ENCODE measurements at places on chromosomes 4 and X.

DNA sequence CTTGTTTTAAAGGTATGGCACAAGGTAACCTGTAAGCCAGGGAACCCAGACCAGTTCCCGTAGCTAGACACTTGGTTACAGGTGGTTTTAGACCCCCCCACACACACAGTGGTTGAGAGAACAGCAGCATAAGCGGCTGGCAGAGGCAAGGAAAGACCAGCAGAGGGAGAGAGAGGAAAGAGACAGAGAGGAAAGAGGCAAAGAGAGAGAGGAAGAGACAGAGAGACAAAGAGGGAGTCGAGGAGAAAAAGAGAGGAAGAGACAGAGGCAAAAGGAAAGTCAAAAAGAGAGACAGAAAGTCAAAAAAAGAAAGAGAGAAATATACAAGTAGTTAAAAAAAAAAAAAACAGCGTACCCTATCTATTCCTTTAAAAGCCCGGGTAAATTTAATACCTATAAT is 19.5 kb upstream of the PCSK1N start:
- DNase-seq, result no peak

GRCh38 chr4:4746444-4746843 is 113.0 kb upstream of the MSX1 start:
- no peak for DNase-seq

DNA sequence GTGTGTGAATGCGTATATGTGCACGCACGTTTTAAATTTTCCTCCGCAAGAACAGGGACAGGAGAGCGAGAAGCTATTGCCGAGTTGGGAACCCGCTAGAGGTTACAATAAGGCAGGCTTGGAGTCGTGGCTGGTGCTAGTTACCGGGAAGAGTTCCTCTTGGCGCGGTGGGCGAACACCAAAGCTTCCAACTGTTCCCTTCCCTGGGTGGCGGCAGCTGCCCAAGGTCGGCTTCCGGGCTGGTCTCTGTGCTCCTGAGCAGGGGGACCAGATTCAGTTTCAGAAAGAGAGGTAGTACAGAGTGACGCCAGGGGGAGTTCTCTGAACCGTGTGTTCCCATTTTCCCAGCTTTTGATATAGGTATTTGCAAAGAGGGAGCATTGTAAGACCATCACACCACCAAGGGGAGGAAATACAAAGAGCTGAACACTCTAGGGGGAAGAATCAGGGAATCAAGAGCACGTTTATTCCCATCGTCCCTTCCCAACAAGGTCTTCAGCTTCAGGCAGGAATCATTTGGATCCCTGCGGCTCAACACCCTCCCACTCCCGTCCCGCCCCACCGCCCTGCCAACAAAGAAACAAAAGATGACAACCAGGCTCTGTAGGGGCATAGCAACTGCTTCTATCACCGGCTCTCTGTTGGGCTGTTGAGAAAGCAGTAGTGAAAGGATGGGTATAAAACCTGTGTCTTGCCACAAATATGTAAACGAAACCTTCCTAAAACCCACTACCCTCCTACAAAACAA is 113.6 kb upstream of the TEX13C start:
- no peak for DNase-seq

DNA sequence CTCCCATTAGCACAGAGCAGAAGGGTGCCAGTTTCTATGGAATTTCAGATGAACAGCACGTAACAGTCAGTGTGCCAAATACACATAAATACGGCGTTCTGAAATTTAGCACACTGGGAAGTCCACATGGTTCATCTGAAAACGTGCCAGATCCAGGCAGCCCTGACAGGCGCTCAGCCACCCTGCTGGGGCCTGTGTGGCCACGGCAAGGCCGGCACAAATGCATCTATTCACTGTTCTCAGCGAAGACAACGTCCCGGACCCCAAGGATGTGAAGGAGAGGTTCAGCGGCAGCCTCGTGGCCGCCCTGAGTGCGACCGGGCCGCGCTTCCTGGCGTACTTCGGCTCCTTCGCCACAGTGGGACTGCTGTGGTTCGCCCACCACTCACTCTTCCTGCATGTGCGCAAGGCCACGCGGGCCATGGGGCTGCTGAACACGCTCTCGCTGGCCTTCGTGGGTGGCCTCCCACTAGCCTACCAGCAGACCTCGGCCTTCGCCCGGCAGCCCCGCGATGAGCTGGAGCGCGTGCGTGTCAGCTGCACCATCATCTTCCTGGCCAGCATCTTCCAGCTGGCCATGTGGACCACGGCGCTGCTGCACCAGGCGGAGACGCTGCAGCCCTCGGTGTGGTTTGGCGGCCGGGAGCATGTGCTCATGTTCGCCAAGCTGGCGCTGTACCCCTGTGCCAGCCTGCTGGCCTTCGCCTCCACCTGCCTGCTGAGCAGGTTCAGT is 15.6 kb downstream of the DGKQ start:
- no peak for DNase-seq

DNA sequence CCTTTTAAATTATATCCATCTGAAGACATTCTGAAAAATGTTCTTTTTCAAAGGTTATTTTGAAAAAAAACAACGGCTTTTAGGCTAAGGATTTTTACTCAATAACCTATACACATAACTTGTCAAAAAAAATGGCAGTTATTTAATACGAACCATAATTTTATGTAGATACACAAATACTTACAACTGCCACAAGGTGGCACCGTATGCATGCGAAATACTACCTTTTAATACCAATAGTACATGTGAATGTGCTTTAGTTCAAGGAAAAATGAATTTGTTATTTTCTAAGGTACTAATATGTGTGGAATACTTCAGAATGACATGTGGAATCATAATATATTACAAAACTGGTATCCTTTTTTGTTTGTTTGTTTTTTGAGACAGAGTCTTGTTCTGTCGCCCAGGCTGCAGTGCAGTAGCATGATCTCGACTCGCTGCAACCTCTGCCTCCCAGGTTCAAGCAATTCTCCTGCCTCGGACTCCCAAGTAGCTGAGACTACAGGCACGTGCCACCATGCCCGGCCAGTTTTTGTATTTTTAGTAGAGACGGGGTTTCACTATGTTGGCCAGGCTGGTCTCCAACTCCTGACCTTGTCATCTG is 4.6 kb upstream of the MAD2L1 start:
- DNase-seq, result no peak

DNA sequence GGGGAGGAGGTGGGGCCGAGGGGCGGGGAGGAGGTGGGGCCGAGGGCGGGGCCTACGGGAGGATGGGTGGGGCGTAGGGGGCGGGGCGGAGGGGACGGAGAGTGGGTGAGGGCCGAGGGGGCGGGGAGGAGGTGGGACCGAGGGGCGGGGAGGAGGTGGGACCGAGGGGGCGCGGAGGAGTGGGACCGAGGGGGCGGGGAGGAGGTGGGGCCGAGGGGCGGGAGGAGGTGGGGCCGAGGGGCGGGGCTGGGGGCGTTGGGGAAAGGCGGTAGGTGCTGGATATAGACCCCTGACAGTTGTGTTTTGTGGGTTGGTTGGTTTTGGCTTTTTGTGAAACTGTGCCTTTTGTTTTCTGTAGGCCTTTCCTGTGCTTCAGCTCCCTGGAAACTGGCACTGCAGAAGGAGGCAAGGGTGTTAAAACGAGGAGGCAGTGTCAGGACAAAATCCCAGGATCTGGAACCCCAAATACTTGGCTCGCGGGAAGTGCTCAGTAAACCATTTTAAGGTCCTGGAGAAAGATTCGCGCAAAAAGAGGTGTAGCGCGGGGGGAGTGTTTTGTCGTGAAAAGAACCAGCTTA is 580 bp upstream of the MMGT1 start:
- peak; percentile 57 for DNase-seq

GRCh38 chrX:67749536-67749935 is 205.7 kb downstream of the AR start:
- no peak for DNase-seq

GRCh38 chrX:4876268-4876667 is 1162.8 kb upstream of the PRKX start:
- no peak for DNase-seq

DNA sequence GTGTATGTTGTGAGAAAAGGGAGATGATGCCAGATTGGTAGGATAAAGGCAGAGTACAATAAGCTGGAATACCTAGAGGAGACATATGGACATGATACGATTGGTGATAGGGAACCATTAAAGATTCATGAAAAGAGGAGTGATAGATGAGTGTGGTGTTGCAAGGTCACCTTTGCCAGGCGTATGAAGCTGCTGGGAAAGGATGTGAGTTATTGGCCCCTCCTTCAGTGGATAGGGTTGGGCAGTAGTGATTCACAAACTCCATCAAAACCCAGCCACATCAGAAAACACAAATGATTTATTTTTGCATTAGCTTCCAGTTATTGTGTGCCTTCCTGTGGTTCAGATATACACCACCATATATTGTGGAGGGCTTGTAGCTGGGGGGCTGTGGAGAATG is 34.3 kb downstream of the TMEM164 start:
- no peak for DNase-seq

GRCh38 chr4:161167539-161167938 is 996.3 kb downstream of the FSTL5 start:
- DNase-seq, result no peak

- DNase-seq, result no peak
Observed at GRCh38 chrX:85375333-85375738, 4.1 kb downstream of the POF1B start.

DNA sequence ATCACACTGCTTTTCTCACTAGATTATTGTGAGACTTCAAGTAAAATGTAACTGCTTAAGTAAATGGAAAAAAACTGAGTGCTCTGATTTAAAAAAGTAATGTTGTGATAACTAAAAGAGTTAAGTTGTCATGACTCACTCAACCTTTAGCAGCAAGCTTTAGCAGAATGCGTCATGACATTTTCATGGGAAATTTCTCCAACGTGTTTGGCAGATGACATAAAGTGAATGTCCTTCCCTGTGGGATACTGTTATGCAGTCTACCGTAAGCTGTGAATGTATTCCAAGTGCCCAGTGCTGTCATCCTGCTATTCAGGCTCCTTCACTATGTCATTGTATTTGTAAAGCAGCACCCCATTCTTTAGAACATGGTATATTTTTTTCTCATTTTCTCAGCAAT is 136.2 kb downstream of the CPXCR1 start:
- DNase-seq, result no peak

DNA sequence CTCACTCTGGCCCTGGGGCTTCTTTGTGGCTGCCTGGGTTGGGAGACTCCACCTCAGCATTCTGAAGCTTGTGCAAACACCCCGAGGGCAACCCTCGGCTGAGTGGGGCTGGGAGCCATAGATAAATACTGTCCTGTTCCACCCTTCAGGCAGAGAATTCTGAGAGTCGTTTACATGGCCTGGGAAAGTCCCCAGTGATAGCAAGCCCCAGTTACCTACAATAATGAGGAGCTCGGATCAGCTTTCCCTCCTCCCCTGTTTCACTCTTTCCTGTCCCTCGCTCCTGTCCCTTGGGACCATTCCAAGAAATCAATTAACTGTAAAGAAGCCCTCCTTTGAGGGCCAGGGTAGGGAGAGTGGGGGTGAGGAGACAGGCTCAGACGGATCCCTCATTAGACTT is 31.6 kb upstream of the DDX3X start:
- DNase-seq, result no peak

DNA sequence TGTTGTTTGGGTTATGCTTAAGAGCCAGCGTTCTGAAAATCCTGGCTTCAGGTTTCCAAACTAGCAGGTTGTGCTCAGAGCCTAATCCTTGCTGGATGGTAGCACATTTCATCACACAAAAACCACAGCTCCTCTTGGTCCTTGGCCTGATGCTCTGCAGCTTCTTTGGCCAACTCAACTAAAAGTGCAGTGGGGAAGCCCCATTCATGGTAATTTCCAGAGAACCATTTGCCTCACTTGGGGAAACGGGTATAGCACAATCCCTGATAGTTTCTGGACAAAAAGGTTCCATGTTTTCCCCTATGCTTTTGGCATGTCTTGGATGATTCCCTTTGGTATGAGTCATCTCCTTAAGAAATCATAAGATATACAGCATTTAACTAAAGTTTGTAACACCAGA is 78.7 kb downstream of the SYNPO2 start:
- DNase-seq, result no peak

All from activated T-helper 1 cell treated with Interleukin-2 at 50 U/mL for 16 hours (primary cell).